ENCODE measurements at places on chromosomes 12 and 14. TPM values are rescaled to one million over a fixed set of nuclear protein-coding genes. Genes with fewer than 3 reads are reported as not detected.

GSG1 gene
- not detected for total RNA-seq

HIF1A gene
- 207 TPM for total RNA-seq

INSM2 gene
- total RNA-seq, result not detected

HOXC9 gene
- 0.42 TPM for total RNA-seq

TMEM119 gene
- total RNA-seq, result 13.0 TPM

GRCh38 chr14:106044949-106045596 is 518.7 kb downstream of the TMEM121 start:
- DNase-seq, result no peak

DNA sequence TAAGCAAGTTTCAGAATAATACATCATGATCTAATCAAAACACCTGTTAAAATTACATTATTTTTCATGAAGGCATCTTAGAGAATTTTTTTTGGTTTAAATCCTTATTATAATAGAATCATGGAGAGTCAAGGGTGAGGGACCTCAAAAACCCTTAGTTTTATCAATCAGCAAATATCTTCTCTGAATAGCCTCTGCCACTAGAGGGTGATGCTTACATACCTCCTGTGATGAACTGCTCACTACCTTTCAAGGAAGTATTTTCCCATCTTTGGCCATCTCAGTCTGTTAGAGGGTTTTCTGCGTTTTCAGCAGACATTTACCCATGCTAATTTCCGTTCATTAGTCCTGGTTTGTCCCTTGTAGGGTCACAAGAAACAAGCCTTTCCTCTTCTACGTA is 200.2 kb downstream of the TRHDE start:
- no peak for DNase-seq

- DNase-seq, result no peak
Observed at GRCh38 chr14:92656306-92657081, 91.9 kb downstream of the LGMN start.

- DNase-seq, result no peak
Observed at GRCh38 chr14:39488600-39488999, 56.4 kb upstream of the FBXO33 start.

GRCh38 chr14:68551045-68551683 is 241.7 kb downstream of the ZFP36L1 start:
- DNase-seq, result no peak

DNA sequence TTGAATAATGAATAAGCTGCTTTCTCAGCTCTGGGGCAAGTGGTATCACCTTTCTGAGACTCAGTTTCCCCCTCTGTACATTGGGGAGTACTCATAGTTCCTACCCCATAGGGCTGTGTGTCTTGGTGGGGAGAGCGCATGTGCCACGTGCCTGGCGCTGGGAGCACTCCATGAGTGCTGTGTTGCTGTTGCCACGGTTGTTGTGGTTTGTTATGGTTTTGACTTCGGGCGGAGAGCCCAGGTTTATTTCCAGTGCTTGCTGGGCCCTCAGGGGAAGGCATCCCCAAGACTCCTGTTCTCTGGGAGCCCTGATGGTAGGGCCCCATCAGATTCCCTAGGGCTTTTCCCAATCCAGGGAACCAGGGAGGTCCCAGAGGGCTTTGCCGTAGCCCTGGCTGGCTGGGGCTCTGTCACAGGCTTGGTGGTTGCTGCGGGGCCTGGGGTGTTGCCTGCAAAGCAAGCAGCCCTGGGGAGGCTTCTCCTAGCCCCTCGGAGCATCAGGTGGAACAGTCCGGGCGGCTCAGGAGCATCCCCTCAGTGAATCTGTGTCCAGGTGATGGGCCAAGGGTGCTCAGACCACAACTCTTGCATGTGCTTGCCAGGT is 18.6 kb downstream of the SH2B3 start:
- no peak for DNase-seq

DNA sequence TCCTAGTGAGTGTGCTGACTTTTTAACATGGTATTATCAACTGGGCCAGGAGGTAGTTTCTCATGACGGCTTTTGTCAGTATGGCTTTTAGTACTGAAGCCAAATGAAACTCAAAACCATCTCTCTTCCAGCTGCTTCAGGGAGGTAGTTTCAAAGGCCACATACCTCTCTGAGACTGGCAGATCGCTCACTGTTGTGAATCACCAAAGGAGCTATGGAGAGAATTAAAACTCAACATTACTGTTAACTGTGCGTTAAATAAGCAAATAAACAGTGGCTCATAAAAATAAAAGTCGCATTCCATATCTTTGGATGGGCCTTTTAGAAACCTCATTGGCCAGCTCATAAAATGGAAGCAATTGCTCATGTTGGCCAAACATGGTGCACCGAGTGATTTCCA is 141.1 kb downstream of the HMGA2 start:
- no peak for DNase-seq

DNA sequence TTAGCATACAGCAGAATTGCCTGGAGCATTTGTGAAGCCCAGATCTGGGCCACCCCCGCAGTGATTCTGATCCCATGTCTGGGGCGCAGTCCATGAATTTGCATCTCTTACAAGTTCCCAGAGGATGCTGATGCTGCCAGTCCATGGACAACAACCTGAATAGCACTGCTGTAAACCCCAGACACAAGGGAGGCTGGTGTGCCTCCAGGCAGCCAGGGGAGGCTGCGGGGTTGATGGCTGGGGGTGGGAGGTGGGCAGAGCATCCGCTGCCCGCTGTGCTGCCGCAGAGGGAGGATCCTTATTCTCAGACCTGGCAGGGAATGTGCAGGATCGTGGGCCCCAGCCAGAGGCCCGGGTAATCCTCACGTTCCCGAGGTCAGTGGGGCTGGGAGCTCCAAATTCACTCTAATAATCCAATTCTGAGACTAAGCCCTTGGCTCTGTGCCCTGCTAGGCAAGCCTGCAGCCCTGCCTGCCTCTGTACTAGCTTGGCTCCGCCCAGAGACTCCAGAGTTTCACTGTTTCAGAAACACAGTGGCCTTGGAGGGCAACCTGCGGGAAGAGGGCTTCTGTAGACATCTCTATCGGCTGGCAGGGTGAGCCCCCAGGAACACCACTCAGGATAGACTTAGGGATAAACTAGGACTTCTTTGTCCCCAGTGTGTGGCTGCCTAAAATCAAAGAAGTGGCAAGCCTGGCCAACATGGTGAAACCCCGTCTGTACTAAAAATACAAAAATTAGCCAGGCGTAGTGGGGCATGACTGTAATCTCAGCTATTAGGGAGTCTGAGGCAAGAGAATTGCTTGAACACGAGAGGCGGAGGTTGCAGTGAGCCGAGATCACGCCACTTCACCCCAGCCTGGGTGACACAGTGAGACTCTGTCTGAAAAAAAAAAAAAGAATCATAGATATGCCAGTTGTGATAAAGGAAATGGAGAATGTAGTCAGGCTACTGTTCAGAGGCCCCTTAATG is 17.8 kb upstream of the MLEC start:
- no peak for DNase-seq

DNA sequence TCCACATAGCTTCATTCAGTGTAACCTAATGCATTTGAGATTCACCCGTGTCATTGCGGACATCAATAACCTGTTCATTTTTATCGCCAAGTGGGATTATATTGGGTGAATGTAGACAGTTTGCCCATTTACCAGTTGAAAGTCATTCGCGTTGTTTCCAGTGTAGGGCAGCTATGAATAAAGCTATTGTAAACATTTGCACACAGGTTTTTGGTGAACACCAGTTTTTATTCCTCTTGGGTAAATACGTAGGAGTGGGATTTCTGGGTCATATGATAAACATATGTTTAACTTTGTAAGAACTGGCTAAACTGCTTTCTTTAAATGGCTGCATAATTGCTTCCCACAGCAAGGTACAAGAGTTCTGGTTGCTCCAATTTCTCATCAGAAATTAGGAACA is 33.6 kb downstream of the C14orf132 start:
- no peak for DNase-seq

- no peak for DNase-seq
Observed at GRCh38 chr14:66442953-66443571, 43.1 kb upstream of the CCDC196 start.

DNA sequence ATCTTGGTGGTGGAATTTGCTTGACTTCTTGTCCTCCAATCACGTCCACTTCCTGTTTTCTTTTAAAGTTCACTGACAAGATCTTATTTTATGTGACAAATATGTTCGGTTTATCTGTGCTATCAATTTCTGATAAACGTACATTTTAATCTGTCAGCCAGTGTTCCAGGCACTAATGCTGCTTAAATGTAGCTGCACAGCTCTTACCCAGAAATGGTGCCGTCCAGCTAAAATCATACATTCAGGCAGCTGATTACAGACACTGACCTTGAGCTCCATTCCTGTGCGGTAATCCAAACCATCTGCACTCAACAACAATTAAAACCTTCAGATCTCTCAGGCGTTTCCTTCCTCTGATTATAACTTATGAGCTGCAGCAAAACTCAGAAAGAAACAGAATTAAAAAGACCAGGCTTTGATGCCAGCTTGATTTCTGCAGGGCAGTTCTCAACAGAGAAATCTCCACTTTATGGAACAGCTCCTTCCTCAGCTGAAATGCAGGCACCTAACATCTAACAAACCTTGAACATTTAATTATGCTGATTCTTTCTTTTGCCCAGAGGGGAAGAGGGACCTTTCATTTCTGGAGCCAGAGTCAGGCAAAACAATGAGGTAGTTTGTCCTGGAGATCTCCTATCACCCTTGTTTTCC is 26.4 kb upstream of the RASSF3 start:
- no peak for DNase-seq

- no peak for DNase-seq
Observed at GRCh38 chr12:43937947-43938346, 102.1 kb downstream of the TMEM117 start.

- DNase-seq, result no peak
Observed at GRCh38 chr14:55780156-55780946, 200.3 kb downstream of the KTN1 start.

GRCh38 chr14:98633380-98633779 is 638.6 kb downstream of the BCL11B start:
- no peak for DNase-seq

GRCh38 chr12:38139456-38139855 is 177.1 kb upstream of the ALG10B start:
- DNase-seq, result peak; percentile 65

- DNase-seq, result no peak
Observed at GRCh38 chr12:88141425-88141773, 489 bp downstream of the CEP290 start.

DNA sequence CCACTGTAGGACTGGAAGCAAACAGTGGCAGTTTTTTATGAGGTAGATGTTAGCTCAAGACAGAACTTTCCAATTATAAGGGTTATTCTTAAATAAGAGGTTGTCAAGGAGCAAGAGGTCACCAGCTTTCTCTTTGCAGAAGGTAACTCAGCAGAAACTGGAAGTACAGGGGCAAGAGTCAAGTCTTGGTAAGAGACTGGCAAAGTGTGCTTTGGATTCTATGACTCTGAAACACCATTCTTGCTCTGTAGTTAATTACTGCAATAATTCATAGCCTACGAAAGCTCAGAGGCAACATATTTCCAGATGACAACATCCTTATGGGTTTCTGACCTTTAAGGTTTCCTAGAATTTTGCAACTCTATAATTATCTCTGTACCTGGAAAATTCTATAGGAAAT is 51.3 kb downstream of the RMST start:
- DNase-seq, result no peak

GRCh38 chr12:52942066-52942900 is 6.6 kb upstream of the KRT18 start:
- no peak for DNase-seq

DNA sequence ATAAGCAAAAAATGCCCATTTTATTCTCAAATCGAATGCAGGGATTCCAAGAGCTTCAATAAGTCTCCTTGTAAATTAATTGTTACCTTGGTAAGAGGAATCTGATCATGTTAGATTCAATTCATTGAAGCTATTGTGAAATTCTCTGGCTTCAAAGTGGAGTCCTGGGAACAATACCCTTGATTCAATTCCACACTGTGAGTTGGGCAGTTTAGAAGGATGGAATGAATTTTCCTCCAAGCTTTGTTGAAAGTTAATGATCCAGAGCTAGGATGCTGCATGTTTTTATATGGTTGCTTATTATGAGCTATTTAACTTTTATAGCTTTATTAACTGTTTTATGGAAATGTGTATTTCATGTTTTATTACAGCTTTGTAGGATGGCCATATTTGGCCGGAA is 89.9 kb upstream of the IGF1 start:
- no peak for DNase-seq

GRCh38 chr14:46230540-46230939 is 421.0 kb downstream of the RPL10L start:
- DNase-seq, result no peak
